ENCODE measurements at places on chromosomes 2 and 18.

- no peak for DNase-seq
Observed at GRCh38 chr2:42053482-42053790, 5.6 kb downstream of the PKDCC start.

- DNase-seq, result no peak
Observed at GRCh38 chr2:25343187-25343825, 1.6 kb upstream of the DNMT3A start.

DNA sequence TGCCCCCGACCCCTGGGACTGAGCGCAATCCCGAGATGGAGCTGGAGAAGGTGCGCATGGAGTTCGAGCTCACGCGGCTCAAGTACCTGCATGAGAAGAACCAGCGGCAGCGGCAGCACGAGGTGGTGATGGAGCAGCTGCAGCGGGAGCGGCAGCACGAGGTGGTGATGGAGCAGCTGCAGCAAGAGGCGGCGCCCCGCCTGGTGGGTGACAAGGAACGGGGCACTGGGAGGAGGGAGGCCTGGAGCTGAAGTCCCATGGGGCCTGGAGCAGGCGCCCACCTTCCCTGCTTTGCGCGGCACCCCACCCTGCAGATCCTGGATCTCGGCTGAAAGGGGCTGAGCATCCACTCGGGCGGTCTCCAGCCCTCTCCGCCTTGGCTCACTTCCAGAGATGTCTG is 1.2 kb downstream of the TMEM247 start:
- no peak for DNase-seq

- DNase-seq, result no peak
Observed at GRCh38 chr2:17543848-17544247, 3.4 kb downstream of the VSNL1 start.

- no peak for DNase-seq
Observed at GRCh38 chr18:76390452-76391035, 104.5 kb downstream of the ZNF516 start.

DNA sequence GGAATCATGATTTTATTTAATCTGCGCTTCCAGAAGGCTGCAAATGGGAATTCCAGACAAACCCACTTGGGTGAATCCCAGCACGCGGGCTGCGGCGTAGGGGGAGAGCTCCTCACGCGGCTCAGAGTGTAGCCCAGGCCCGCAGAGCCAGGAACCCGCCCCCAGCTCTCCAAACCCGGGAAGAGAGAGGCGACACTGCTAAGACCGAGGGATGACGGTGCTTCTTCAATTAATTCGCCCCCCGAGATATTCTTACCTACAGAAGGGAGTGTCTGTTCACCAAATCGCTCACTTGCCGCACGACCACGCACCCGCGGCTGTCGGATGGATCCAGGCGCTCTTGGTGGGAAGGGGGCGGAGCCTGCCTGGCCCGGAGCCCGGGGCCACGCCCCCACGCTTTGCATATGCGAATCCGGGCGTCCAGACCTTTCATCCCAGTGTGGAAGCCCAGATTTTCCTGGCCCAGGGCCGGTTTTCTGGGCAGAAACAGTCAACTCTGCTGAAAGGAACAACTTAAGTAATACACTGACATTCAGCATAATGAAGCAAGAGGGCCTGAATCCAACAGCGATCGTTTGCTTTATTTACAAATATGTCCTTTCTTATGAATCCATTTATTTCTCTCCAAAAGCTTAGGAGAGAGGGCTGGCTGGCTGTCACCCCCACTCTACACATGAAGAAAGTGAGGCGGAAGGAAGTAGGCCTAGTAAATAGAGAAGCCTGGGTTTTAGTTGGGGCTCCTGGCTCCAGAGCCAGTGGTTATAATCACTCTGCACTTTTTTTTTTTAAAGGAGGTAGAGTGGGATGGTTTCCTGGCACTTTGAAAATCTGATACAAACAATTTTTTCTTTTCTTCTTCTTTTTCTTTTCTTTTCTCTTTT is at the start of gene SLC19A3:
SLC19A3 (minus strand) TSS at position 342 of the 881 bp plus-strand sequence. CDS start 15,710 bp downstream, outside the sequence.
- no peak for DNase-seq

- DNase-seq, result no peak
Observed at GRCh38 chr2:211454679-211455078, 898.3 kb downstream of the CPS1 start.

- no peak for DNase-seq
Observed at GRCh38 chr18:75169411-75169810, 39.5 kb downstream of the PTGR3 start.

GRCh38 chr2:45823723-45824206 is 172.3 kb downstream of the PRKCE start:
- no peak for DNase-seq

DNA sequence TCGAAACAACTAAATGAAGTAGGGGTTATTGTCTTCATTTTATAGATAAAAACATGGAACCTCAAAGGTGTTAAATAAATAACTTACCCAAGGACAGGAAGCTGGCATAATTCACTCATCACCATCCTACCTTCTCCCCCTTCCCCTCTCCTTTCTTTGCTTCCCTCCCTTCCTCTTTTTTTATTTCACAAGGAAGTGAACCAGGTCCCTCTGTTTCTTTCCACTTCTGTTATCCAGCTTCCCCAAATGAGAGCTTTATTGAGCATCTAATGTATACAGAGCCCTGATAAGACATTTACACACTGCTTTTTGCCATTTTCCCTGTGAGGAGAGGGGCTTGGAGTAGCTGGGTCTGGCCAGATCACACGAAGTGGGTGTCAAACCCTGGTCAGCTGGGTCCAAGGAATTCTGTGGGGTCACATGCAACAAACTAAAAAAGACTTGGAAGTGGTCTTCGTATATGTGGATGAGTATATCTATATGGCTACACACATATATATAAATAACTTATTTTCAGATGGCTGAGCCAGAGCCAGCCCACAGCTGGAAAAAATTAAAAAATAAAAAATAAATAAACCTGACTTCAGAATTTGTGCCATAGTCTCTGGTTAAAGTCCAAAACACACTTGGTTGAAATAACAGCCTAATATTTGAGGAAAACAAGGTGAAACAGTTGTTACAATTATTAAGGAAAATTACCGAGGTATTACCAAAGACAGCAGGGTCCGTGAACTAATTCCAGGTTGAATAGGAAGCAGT is 49.3 kb upstream of the FOSL2 start:
- peak; percentile 79 for DNase-seq

DNA sequence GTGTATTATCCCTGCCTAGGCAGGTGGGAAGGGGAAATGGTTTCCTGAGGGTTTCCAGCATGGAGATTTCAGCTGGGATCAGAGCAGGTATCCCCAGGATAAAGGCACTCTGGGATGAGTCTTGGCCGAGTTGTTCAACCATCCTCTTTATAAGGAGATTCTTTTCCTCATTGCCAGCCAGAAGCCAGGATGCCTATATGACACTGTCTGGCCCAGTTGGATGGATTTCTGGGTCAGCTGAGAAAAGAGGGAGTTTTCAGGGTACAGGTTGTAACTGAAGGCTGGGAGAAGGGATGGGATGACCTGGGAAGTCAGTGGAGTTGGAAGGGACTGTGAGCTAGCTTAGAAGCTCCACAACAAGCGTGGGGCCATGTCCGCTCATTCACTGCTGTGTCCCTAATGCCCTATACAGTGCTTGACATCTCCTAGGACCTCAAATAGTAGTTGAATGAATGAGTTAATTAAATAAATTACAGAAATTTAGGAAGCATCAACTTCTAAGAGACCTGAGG is 8.3 kb downstream of the RHOB start:
- DNase-seq, result no peak

GRCh38 chr2:112542984-112543661 is 858 bp downstream of the POLR1B start:
- peak; percentile 48 for DNase-seq

- DNase-seq, result no peak
Observed at GRCh38 chr18:35071819-35072247, 30.6 kb downstream of the MAPRE2 start.

- DNase-seq, result no peak
Observed at GRCh38 chr2:209505410-209505809, 81.6 kb downstream of the MAP2 start.

- DNase-seq, result no peak
Observed at GRCh38 chr2:164906947-164907346, 48.4 kb downstream of the SLC38A11 start.

DNA sequence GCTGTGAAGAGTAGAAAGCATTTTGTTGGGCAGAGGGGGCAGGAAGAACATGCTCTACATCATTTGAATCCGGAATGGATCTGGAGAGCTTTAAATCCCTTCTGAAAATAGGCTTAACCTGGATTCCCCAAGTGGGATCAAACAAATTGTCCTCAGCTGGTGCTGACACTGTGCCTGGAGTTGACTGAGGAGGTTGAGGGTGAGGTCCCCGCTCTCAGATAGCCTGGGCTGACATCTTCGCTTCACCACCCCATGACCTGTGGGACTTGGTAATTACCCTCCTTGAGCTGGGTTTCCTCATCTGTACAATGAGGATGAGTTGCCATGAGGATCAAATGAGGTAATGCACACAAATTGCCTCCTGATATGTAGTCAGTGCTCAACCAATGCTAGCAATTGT is 117.8 kb upstream of the SMAD2 start:
- no peak for DNase-seq

- no peak for DNase-seq
Observed at GRCh38 chr2:117702098-117702497, 112.4 kb upstream of the DDX18 start.

- DNase-seq, result no peak
Observed at GRCh38 chr2:29202819-29203495, 87.7 kb downstream of the CLIP4 start.

- no peak for DNase-seq
Observed at GRCh38 chr18:9354256-9354655, 19.7 kb downstream of the TWSG1 start.

GRCh38 chr2:136376211-136376610 is 258.3 kb upstream of the CXCR4 start:
- DNase-seq, result no peak

DNA sequence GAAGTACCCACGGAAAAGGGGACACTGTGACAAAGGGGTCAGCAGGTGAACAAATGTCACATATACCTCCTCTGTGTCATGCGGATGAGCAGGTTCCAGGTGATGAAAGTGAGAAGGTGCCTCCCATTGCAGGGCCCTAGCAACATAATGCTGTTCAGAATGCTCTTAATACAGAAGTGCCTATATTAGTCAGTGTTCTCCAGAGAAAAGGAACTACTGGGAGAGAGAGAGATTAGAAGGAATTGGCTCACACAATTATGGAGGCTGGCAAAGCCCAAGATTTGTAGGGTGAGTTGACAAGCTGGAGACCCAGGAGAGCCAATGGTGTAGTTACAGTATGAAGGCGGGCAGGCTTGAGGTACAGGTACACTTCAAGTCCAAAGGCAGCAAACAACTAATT is 98.1 kb upstream of the CDC42EP3 start:
- no peak for DNase-seq

DNA sequence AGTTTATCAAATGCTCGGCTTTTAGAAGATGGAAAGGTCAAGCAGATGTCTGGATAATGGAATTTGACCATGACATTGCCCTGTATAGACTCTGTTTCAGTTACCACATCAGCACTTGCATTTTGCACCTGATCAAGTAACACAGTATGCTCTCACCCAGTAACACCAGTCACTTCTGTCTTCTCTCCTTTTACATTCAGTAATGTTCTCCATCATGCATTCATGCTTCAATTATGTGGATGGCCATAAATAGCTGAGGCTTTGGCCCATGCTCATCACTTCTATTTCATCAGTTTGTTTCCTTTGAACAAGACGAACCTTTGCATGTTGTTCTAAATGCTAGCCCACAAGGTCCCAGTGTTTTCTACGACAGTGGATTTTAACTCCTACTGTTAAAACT is 322.9 kb upstream of the ACVR2A start:
- DNase-seq, result no peak
